ENCODE measurements at places on chromosomes 12 and 14. TPM values are rescaled to one million over a fixed set of nuclear protein-coding genes. Genes with fewer than 3 reads are reported as not detected.

Gene HOTAIR
- total RNA-seq: not detected

Gene PLCZ1
- total RNA-seq: 0.27 TPM

Gene SLC39A5
- total RNA-seq: not detected

Gene KRT74
- total RNA-seq: not detected

Gene PPP1R12A
- total RNA-seq: 136 TPM

Gene PTPRO
- total RNA-seq: not detected

Gene IL22
- total RNA-seq: not detected

Gene SLC4A8
- 5.5 TPM for total RNA-seq

Gene NKX2-1
- not detected for total RNA-seq

Gene ALX1
- total RNA-seq: 0.53 TPM

Gene NUAK1
- total RNA-seq: 43.0 TPM

Gene HRK
- not detected for total RNA-seq

Gene NEDD1
- 43.8 TPM for total RNA-seq

Gene FAM90A1
- not detected for total RNA-seq

Gene LMNTD1
- not detected for total RNA-seq

Gene HAL
- under 0.01 TPM for total RNA-seq

Gene LETMD1
- 32.6 TPM for total RNA-seq

Gene NR1H4
- total RNA-seq: not detected

Gene SOAT2
- not detected for total RNA-seq

Gene SIRT4
- 0.50 TPM for total RNA-seq

Gene KRT81
- not detected for total RNA-seq

Gene CMKLR1
- total RNA-seq: 0.07 TPM

Gene TBC1D30
- 29.1 TPM for total RNA-seq

Gene ACOT6
- not detected for total RNA-seq

Gene WSCD2
- total RNA-seq: not detected

Gene LRRK2
- total RNA-seq: 3.6 TPM

Gene RD3L
- total RNA-seq: not detected

Gene OTX2
- total RNA-seq: not detected

Data from thoracic aorta endothelial cell (primary cell).